Hepatocyte (in vitro differentiated cells): ENCODE measurements at places on chromosomes 5 and 9.
A peak's percentile ranks its signal among the peaks of the same experiment; 100 is the strongest.

DNA sequence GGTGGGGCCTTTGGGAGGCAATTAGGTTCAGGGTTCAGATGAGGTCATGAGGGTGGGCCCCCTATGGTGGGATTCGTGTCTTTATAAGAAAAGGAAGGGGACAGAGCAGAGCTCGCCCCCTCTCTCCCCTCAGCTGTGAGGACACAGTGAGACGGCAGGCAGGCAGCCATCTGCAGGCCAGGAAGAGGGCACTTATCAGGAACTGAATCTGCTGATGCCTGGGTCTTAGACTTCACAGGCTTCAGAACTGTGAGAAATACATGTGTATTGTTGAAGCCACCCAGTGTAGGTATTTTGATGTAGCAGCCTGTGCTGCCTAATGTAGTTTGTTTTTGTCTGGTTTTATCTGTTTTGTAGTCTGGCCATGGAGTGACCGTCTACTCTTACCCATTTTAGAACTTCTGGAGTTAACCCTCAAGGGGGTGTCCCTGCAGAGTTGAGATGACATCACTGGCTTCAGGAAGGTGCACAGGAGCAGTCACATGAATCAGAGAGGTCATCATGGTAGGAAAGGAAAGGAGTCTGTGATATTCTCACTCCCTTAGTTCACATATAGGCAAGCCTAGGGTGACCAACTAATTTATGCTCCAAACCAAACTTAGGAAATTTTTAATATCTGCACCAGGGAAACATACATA is 71.0 kb downstream of the LRRC70 start:
- no peak for DNase-seq

- no peak for DNase-seq
These were observed 14.5 kb downstream of the TBCA start for GRCh38 chr5:77761606-77762005.

DNA sequence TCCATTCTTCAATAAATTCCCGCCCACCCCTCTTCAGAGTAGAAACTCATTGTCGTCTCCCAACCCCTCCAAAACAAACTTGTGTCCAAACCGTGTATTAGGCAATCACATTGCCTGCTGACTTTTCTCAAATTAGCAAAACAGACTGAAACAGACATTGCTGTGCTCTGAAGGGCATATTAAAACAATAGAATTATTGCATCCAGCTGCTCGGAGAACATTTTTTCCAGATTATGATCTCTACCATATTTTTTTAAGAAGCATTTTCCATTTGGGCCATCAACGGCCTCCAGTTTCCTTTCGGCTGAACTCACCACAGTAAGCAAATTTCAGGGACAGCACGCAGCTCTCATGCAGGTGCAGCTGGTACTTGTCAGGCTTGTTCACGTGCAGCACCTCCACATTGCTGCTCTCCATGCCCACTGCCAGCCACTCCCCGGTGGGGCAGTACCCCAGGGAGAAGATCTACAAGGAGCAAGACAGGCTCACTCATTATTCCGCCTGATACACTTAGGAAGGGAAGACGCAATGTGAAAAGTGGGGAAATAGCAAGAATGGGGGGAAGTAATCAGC is 104.1 kb downstream of the TLE1 start:
- no peak for DNase-seq

DNA sequence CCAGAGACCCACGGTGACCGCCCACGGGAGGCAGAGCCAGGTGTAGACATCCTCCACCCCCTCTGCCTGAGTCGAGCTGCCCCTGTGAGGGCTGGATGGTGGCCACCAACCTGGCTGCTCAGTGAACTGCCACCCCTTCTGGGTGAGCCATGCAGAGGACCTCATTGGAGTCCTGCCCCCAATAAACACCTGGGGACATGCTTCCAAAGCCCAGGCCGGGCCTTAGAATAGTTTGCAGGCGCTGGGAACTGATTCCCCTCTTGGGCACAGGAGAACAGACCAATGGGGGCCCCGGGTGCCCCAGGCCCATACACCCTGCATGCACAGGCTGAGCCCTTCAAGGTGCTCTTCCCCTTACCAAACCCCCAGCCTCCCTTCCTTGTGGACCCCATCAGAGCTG is 38.1 kb upstream of the GFPT2 start:
- DNase-seq = no peak

- DNase-seq = no peak
These were observed 402.9 kb downstream of the ENC1 start for GRCh38 chr5:74237571-74238145.

- no peak for DNase-seq
These were observed 482.3 kb downstream of the SPOCK1 start for GRCh38 chr5:137016783-137017324.

DNA sequence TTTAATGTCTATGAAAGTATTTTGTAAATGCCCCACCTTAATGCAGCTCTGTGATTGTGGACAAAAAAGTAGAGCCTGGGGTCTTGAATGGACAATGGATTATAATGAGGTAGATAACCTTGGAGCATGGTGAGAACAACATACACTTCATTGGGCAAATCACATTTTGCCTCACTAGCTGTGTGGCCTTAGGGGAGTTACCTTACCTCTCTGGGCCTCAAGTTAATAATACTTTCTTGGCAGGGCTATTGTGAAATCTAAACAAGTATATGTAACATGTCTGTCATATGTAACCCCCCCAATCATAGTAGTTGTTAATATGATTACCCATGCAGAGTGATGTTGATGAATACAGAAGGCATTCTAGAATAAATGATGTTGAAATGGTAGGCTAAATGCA is 213.6 kb upstream of the ANKRD55 start:
- no peak for DNase-seq

GRCh38 chr5:170552621-170553115 is 48.8 kb downstream of the KCNIP1 start:
- DNase-seq = peak; percentile 88
